Hepatocyte (in vitro differentiated cells): ENCODE measurements at places on chromosomes 1 and 21. TPM values are rescaled to one million over a fixed set of nuclear protein-coding genes. Genes with fewer than 3 reads are reported as not detected.

GRCh38 chr1:153400244-153400643 lies 9.4 kb upstream of the S100A8 start:
- no peaks in the 10 kb centered on the region for H3K27me3 ChIP-seq
- no peak overlapping the region for H3K4me3 ChIP-seq
- no peak for DNase-seq
- no peaks in the 10 kb centered on the region for H3K36me3 ChIP-seq
- H3K27ac ChIP-seq = no peak overlapping the region
- H3K4me1 ChIP-seq = no peaks in the 10 kb centered on the region

GRCh38 chr1:167297222-167298214 lies 76.8 kb downstream of the POU2F1 start:
- peaks cover 10% of the 10 kb centered on the region for H3K4me1 ChIP-seq
- H3K36me3 ChIP-seq = no peaks in the 10 kb centered on the region
- H3K4me3 ChIP-seq = no peak overlapping the region
- H3K27ac ChIP-seq = peak overlapping the region; percentile 71

- H3K36me3 ChIP-seq = no peaks in the 10 kb centered on the region
- peaks cover 17% of the 10 kb centered on the region for H3K4me1 ChIP-seq
- peak within 1 kb of the TSS; percentile 46 for H3K4me3 ChIP-seq
- peak; percentile 88 for DNase-seq
- H3K27me3 ChIP-seq = no peaks in the 10 kb centered on the region
Observed at GRCh38 chr1:228487336-228488124, at the start of gene RNF187. Gene RNF187 (plus strand): TSS chr1:228487382.

DNA sequence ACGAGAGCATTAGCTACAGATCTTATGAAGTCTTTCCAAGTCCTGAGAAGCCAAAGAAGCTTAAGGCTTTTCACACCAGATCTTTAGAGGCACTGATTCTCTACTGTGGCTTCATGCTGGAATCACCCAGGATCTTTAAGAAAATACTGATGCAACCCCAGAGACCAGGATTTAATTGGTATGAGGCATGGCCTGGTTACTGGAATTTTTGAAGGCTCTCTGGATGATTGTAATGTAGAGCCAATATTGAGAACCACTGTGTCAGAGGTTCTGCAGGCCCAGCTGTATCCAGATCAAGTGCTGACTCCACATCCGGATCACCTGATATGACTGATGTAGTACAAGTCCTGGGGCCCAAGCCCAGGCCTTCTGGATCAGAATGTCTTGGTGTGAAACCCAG lies 105.7 kb downstream of the PLPPR5 start:
- no peak for DNase-seq
- no peaks in the 10 kb centered on the region for H3K4me1 ChIP-seq
- H3K27ac ChIP-seq = no peak overlapping the region
- H3K27me3 ChIP-seq = no peaks in the 10 kb centered on the region

DNA sequence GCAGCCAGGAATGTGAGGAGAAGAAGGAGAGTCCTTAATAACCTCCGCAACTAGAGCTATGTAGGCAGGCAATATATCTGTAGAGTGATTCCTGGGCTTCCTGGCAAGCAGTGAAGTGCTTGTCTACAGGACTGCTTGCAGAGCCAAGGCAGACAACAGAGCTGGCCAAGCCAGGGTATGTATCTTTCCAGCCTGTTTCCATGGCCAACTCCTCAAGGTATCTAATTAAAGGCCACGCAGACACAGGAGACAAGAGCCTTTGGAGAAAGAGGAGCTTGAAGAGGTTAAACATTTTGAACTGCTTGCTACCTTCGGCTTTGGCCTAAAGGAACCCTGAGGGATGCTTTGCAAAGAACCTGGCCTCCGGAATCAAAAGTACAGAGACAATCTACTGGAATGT lies 137.4 kb downstream of the PIGK start:
- no peaks in the 10 kb centered on the region for H3K36me3 ChIP-seq
- H3K27me3 ChIP-seq = no peaks in the 10 kb centered on the region
- H3K4me3 ChIP-seq = no peak overlapping the region
- no peak overlapping the region for H3K27ac ChIP-seq
- DNase-seq = no peak
- H3K4me1 ChIP-seq = no peaks in the 10 kb centered on the region

DNA sequence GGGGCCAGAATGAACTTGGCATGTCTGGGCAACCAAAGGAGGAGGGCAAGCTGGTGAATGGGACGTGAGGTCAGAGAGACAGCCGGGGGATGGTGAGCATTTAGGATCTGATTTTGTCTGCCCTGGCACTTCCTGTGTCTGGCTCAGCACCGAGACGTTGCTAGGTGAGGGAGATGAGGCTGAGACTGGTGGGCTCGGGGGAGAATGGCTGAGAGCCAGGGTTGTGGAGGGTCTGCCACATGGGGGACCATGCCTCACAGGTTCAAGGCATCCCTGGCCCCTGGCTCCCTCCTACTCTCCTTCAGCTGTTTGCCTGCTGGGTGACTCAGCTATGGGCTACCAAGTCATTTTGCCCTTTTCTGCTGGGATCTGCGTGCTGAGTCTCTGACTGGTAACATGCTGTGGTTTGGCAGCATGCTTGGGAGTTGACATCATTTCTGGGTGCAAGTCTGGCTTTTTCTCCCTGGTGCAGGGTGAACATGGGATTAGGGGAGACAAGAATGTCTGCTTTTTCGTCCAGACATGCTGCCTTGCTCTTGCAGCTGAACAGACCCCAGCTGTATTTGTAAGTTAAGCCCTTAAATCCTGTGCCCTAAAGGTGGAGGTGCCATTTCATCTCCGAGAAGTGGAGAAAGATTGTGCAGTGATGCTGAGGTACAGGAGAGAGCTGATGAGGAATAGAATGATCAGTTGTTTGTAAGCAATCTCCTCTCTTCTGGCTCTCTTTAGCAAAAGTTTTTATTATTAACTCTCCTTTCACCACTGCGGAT lies 17.6 kb downstream of the GALNT2 start:
- H3K4me1 ChIP-seq = peaks cover 30% of the 10 kb centered on the region
- peak overlapping the region; percentile 73 for H3K27ac ChIP-seq
- H3K27me3 ChIP-seq = no peaks in the 10 kb centered on the region
- peak; percentile 71 for DNase-seq
- no peaks in the 10 kb centered on the region for H3K36me3 ChIP-seq

- no peak overlapping the region for H3K27ac ChIP-seq
- H3K4me3 ChIP-seq = no peak overlapping the region
- peak; percentile 6 for DNase-seq
- H3K4me1 ChIP-seq = no peaks in the 10 kb centered on the region
- H3K27me3 ChIP-seq = no peaks in the 10 kb centered on the region
Observed at GRCh38 chr1:101190441-101190840, 46.4 kb upstream of the S1PR1 start.

GRCh38 chr1:110184446-110184845 lies 25.7 kb upstream of the KCNC4 start:
- no peak overlapping the region for H3K4me3 ChIP-seq
- no peak overlapping the region for H3K27ac ChIP-seq
- peaks cover 6% of the 10 kb centered on the region for H3K4me1 ChIP-seq
- DNase-seq = no peak

GRCh38 chr1:159300146-159300545 lies 2.0 kb upstream of the FCER1A start:
- H3K36me3 ChIP-seq = no peaks in the 10 kb centered on the region
- H3K27me3 ChIP-seq = no peaks in the 10 kb centered on the region
- no peaks in the 10 kb centered on the region for H3K4me1 ChIP-seq
- H3K27ac ChIP-seq = no peak overlapping the region

- H3K27ac ChIP-seq = no peak overlapping the region
- no peaks in the 10 kb centered on the region for H3K4me1 ChIP-seq
- H3K27me3 ChIP-seq = no peaks in the 10 kb centered on the region
- DNase-seq = no peak
Observed at GRCh38 chr1:67404212-67404620, 26.0 kb downstream of the SERBP1 start.

GRCh38 chr1:2231532-2232254 lies 3.6 kb downstream of the SKI start:
- H3K4me3 ChIP-seq = peak overlapping the region; percentile 71

- DNase-seq = no peak
- H3K36me3 ChIP-seq = no peaks in the 10 kb centered on the region
Observed at GRCh38 chr1:41557751-41558455, 73.4 kb upstream of the EDN2 start.

GRCh38 chr1:232555494-232556210 lies 74.3 kb downstream of the SIPA1L2 start:
- no peaks in the 10 kb centered on the region for H3K27me3 ChIP-seq
- peaks cover 62% of the 10 kb centered on the region for H3K4me1 ChIP-seq
- no peak overlapping the region for H3K4me3 ChIP-seq
- H3K36me3 ChIP-seq = no peaks in the 10 kb centered on the region

GRCh38 chr1:67216401-67216800 lies 50.1 kb downstream of the IL23R start:
- no peaks in the 10 kb centered on the region for H3K27me3 ChIP-seq
- H3K4me1 ChIP-seq = no peaks in the 10 kb centered on the region
- H3K4me3 ChIP-seq = no peak overlapping the region
- H3K27ac ChIP-seq = no peak overlapping the region
- DNase-seq = no peak

DNA sequence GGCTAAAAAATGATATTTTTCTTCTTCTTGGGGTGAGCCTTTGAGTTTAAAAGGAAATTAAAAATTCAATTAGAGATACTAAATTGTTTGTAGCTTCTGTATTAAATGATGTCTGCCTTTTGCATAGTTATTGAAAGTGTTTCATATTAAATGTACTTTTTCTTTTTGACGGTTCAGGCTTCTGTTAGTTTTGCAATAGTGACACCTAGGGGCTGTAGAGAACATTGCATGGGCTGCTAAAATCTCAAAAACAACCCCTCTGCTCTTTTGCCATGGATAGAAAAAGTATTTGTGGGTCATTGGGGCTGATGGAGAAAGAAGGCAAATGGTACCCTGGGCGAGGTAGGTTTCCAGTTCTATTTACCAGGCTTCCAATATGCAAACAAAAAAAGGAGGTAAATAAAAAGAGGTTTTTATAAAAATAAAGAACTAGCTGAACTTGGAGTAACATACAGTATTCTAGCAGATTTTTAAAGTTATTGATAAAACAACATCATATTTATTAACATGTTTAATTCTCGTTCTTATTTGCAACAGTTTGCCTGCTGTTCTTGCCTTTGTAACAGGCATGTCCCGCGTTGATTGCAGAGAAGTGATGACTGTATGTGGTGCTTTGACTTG lies 115.4 kb upstream of the HOOK1 start:
- H3K4me1 ChIP-seq = peaks cover 33% of the 10 kb centered on the region
- peak; percentile 64 for DNase-seq
- no peaks in the 10 kb centered on the region for H3K27me3 ChIP-seq
- H3K36me3 ChIP-seq = no peaks in the 10 kb centered on the region
- no peak overlapping the region for H3K4me3 ChIP-seq
- peak overlapping the region; percentile 36 for H3K27ac ChIP-seq

GRCh38 chr1:75812065-75812464 lies 15.4 kb downstream of the MSH4 start:
- no peaks in the 10 kb centered on the region for H3K36me3 ChIP-seq
- no peaks in the 10 kb centered on the region for H3K27me3 ChIP-seq

DNA sequence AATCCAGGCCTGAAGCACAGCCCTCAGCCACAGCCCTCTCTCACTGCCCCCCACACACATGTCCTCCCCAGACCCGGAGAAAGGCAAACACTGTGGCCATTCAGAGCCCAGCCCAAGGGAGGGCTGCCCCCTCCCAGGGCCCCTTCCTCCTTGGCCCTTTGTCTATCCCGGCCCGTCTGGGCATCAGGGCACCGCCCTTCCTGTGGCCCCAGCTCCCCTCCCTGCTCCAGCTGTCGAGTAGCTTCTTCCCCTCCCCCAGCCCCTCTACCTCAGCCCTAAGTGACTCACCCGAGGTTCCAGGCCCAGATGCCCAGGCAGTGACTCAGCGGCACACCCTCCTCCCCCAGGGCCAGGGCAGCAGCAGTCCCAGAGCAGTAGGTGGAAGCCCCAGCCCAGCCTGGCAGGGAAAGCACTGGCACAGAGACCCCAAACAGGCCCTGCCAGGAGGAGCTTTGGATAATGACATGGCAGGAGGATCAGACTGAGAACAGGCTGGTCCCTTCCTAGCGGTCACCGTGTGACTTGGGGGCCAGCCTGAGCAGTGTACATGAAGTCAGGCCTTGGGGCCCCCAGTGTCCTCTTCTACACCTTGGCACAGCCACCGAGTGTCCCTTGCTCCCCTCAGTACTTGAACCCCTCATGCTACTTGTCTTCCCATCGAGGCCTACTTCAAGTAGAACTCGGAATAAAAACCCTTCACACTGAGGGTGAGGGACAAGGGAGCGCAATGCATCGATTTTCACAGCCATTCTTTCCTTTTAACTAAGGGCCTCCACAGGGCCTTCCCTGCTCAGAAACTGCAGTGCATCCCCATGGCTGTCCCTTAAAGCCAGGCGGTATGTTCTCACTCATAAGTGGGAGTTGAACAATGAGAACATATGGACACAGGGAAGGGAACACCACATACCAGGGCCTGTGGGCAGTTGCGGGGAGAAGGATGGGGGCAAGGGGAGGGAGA lies 1.0 kb upstream of the S100A2 start:
- DNase-seq = peak; percentile 97
- no peaks in the 10 kb centered on the region for H3K27me3 ChIP-seq
- peak overlapping the region; percentile 100 for H3K27ac ChIP-seq
- H3K4me1 ChIP-seq = peaks cover 31% of the 10 kb centered on the region

DNA sequence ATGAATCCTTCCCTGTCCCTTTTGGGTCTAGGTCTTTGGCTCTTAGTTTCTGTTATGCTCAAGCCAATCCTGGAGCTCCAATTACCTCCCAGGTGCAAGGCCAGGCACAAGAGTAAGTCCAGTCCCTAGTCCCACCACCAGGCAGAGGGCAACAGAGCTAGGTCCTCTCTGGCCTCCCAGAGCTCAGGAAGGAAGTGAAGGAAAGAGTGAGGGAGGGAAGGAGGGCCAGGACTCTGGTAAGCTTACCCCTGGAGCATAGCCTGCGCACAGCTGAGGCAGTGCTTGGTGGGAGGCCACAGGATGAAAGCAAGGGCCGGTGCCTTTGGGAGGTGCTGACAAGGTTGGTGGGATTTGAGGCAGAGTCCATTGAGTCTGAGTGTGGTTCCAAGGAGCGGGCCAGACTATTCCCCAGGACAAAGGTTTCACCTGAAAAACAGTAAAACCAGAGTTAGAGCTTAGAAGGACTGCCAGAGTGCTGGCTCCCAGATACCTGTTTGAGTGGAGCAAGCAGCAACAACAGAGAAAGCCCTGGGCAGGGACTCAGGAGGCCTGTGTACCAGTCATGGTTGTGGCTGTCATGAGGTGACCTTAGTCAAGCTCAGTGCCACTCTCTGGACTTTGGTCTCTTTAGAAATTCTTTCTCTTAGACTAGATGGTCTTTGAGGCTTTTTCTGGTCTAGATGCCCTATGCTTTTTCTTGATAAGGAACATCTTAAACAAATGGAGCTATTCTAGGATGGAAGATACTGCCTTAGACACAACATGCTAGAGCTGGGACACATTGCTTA lies 15.8 kb upstream of the SLFNL1 start:
- H3K36me3 ChIP-seq = no peaks in the 10 kb centered on the region
- H3K4me3 ChIP-seq = no peak overlapping the region
- no peaks in the 10 kb centered on the region for H3K27me3 ChIP-seq
- no peaks in the 10 kb centered on the region for H3K4me1 ChIP-seq
- no peak overlapping the region for H3K27ac ChIP-seq

The PHTF1 gene
- polyA plus RNA-seq = 19.4 and 22.9 TPM in 2 replicates

The CD84 gene
- 0.74 TPM in 1 of 2 replicates, not detected in the other for polyA plus RNA-seq

The FAM163A gene
- 0.87 and 2.2 TPM in 2 replicates for polyA plus RNA-seq

The GNG12 gene
- 49.6 and 51.9 TPM in 2 replicates for polyA plus RNA-seq

The MPL gene
- polyA plus RNA-seq = 0.16 and 0.54 TPM in 2 replicates

The AVPR1B gene
- polyA plus RNA-seq = not detected in 2 replicates

The KCNAB2 gene
- 3.1 and 7.4 TPM in 2 replicates for polyA plus RNA-seq

The PLCH2 gene
- polyA plus RNA-seq = 1.9 and 3.4 TPM in 2 replicates

The ADCY10 gene
- 1.0 and 1.5 TPM in 2 replicates for polyA plus RNA-seq

The C2CD2 gene
- polyA plus RNA-seq = 6.4 and 7.3 TPM in 2 replicates

The RGS4 gene
- 5.6 and 6.8 TPM in 2 replicates for polyA plus RNA-seq
